Activated naive CD8-positive, alpha-beta T cell treated with anti-CD3 and anti-CD28 coated beads, Interleukin-2, amount 10 ng/mL, durations not matched to agents 7 days and 5 days (primary cell): ENCODE measurements at places on chromosomes 7 and 10. TPM values are rescaled to one million over a fixed set of nuclear protein-coding genes. Genes with fewer than 3 reads are reported as not detected.

Gene SYPL1
- total RNA-seq, result 52.2 TPM

Gene EGR2
- total RNA-seq, result 2.2 TPM

Gene PIK3CG
- total RNA-seq, result 54.1 TPM

GRCh38 chr7:146768957-146769356 lies 652.4 kb downstream of the CNTNAP2 start:
- no peak for DNase-seq

Gene MDH2
- total RNA-seq, result 132 TPM

DNA sequence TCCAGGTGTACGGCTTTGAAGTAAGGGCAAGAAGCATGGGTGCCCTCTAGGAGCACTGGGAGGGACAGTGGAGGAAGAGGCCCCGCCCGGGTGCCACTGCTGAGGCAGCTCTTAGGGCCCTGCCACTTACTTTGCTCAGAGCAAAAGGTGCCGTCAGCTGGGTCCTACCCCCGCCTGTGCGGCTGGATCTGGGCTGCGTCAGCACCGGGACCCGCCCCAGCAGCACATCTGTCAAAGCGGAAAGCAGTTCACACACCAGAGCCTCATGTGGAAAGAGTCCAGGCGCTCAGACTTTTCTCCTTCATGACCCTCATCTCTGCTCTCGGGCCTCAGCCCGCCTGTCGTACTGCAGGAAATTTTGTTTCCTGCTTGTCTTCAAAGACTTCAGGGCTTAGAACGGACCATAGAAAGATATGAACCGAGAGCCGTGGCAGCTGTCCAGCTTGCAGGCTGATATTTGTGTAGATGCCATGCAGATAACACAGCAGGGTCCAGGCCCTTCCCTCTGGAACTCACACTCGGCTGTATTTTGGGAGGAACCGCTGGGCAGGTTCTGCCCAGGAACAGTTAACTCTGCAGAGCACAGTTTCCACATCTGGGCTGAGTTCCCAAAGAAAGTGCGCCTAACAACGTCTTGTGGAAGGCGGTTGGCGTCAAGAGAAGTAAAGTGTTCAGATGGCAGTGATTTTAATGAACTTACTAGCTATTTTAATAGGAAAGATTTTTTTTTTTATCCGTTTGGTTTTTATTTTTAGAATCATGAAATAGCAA lies 44.3 kb upstream of the PRKAR1B start:
- no peak for DNase-seq
